ENCODE measurements at places on chromosomes 4 and X.

- no peak for DNase-seq
Measured at GRCh38 chrX:103877571-103877970, 45.5 kb upstream of the RAB9B start.

- DNase-seq, result no peak
Measured at GRCh38 chrX:40380655-40381488, 199.9 kb upstream of the ATP6AP2 start.

GRCh38 chrX:109880629-109881028 lies 122.3 kb upstream of the TMEM164 start:
- DNase-seq, result no peak

- no peak for DNase-seq
Measured at GRCh38 chrX:110050901-110051300, 48.0 kb downstream of the TMEM164 start.

- DNase-seq, result peak; percentile 33
Measured at GRCh38 chr4:119314356-119314755, 7.6 kb downstream of the FABP2 start.
